ENCODE measurements at places on chromosomes 5 and 9.

- DNase-seq, result no peak
Observed at GRCh38 chr5:17218353-17219005, 1.0 kb downstream of the BASP1 start.

- DNase-seq, result no peak
Observed at GRCh38 chr5:35540002-35540401, 77.7 kb upstream of the SPEF2 start.

GRCh38 chr9:27549196-27549755 lies 19.7 kb upstream of the MOB3B start:
- DNase-seq, result no peak

DNA sequence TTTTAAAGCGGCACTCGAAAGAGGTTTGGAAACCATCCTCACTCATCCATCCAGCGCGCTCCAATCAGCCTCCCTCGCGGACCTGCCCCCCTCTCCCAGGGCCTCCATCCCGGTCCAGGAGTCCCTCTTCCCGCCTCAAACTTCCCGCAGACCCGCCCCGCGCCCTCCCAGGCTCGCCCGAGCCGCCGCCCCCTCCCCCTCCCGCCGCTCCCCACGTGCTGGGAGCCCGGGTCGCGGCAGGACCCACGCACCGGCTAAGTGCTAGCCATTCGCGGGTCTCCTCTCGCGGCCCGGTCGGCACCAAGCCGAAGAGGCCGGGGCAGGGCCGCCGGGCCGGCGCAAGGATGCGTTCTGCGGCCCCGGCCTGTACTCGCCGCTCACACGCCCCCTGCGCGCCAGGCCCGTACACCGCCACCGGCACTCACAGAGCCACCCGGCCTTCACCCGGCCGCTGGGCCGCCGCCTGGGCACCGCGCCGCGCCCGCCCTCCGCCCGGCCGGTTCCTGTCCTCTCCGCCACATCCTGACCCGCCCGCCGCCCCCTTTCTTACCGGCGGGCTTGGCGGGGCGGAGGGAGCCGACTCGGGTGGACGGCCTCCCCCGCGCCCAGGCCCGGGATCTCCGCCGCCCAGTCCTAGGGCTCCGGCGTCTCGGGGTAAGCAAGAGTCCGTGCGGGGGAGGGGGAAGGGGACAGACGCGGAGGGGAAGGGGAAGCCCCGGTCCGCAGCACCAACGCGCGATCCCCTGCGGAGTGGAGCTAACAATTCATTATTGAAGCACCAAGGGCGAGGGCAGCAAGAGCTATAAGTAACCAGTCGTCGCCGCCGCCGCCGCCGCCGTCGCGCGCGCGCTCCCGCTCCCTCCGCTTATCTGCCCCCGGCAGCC lies 576 bp downstream of the CHD1 start:
- peak; percentile 62 for DNase-seq

GRCh38 chr5:122077366-122078115 lies 518 bp downstream of the LOX start:
- DNase-seq, result no peak

DNA sequence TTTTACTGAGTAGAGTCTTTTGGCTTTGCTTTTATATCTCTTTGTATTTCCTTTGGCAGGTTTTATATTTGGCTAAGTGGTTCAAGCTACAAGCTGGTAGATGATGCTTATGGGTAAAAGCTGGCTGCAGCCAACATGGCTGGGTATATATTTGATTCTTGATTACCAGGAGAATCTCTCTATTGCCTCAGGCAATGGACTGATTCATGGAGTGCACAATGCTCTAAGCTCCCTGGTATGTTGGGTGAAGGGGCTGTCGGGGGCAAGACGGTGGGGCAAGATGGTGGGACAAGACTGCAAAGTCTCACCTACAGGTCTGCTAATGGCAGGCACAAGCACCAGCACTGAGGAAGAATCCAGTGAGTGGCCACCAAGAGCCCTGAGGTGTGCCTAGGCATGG lies 366.6 kb downstream of the DMAC1 start:
- DNase-seq, result no peak

DNA sequence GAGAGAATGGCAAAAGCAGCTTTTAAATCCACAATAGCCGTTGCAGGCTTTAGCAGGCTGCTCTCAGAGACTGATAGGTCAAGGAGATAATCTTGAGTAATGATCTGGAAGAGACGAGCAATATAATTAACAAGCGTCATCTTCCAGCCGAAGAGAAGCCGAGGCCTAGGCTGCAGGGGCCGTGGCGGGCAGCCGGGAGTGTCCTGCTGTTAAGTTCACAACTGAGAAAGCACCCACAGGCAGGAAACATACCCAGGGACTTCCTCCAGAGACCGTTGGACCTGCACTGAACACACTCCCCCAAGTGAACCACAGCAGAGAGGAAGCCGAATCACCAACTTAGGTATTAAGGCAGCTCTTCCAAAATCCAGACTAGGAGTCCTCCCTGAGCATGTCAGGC lies 182.3 kb downstream of the IRX2 start:
- no peak for DNase-seq

GRCh38 chr9:2570615-2571479 lies 50.7 kb upstream of the VLDLR start:
- no peak for DNase-seq

DNA sequence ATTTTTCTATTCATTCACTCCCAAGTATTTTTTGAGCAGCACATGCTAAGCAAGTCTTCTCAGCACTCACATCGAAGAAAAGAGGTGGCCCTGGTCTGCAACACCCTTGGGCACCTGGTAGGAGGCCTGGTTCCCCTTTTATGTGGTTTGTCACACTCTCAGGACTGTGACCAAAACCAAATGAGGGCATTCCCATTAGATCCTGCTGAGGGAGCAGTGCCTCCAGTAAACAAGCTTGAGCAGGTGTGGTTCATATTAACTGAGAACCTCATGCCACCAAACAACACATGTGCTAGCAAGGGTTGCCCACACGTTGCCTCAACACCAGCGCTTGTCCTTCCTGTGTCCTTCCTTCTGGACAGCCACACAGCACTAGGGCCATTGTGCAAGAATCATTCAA lies 26.9 kb upstream of the SYK start:
- no peak for DNase-seq

DNA sequence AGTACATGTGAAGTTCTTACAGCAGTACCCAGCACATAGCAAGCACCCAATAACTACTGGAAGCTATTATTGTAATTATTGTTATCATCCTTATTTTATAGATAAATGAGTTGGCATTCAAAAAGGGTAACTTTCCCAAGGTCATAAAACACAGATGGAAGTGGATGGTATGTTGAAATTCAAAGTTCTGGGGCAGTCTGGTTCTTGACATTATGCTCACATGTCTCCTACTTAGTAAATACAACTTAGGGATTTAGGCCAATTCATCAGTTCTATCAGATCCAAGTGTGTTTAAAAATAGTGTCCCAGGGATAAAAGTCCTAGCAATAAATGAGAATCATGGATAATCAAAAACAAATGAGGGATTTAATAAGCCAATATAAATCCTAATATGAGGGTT lies 265.2 kb downstream of the ADAMTSL1 start:
- DNase-seq, result no peak

DNA sequence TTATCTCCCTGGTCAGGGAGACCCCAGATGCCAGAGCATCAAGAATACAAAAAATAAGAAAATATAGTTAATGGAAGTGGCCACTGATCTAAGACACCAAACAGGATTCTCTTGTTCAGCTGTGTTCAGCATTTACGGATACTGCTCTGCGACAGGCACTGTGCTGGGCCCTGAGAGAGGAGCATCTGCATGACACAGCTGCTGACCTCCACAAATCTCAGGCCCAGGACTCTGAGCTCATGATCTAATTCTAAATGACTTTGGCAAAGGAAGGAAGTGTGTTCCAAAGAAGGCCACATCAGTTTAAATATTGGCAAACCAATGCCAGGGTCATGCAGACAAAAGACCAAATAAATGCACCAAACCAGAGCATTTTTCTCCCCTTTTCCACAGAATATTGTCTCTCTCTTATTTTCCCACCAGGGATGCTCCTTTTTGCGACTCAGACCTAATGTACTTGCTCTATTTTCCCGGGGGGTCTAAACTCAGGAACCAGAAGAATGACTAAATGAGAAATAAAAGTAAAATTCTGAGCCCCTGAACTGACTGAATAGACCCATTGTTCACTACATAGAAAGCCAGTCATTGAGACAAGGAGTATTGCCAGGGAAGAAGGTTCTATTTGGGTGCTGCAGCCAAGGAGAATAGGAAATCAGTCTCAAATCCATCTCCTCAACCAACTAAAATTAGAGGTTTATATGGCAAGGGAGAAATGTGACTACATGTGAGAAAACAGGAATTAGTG lies 1.4 kb upstream of the AGGF1 start:
- no peak for DNase-seq

DNA sequence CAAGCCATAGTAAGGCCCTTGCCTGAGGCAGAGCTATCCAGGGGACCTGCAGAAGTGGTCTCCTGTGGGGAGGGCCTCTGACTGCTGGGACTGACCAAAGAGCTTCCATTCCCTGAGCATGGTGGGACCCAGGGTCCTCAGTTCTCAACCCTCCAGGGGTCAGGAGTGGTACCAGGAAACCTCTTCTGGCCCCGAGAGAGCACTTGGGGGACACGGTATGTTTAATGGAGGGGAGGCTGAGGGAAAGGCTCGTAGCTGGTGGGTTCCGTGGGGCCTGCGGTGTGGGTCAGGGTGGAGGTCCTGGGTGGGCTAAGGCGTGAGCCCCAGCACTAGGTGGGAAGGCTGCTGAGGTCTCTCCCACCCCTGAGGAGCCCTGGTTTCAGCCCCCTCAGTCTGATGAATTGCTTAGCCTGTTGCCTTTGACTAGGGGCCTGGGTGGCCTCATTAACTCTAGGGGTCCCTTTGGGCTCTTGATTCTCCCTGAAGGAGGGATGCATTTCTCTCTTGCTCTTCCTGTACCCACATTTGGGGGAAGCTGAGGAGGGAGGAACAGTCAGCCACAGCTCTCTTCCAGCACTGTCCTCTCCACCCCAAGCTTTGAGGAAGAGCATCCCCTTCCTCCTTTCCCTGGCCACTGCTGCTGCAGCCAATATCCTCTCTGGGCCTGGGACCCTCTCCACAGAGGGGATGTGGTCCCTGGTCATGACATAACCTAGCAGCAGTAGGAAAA lies 34.0 kb downstream of the CSF1R start:
- no peak for DNase-seq

DNA sequence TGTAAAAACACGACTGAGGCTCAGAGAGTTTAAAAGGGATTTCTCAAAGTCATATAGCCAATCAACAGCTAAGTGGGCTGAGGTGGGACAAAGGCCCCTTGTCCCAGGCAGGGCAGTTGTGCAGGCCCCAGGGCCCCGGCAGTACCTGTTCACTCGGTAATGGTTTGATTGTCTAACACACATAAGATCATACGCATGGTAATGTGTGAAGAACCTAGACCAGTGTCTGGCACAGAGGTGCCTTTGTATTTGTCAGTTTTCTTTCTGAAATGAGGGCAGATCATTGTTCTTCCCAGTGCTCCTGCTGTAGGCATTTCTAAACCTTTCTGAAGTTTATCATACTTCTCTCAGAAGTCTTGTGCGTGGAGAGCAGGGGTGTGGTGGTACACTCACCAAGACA lies 66.8 kb downstream of the IPPK start:
- no peak for DNase-seq

DNA sequence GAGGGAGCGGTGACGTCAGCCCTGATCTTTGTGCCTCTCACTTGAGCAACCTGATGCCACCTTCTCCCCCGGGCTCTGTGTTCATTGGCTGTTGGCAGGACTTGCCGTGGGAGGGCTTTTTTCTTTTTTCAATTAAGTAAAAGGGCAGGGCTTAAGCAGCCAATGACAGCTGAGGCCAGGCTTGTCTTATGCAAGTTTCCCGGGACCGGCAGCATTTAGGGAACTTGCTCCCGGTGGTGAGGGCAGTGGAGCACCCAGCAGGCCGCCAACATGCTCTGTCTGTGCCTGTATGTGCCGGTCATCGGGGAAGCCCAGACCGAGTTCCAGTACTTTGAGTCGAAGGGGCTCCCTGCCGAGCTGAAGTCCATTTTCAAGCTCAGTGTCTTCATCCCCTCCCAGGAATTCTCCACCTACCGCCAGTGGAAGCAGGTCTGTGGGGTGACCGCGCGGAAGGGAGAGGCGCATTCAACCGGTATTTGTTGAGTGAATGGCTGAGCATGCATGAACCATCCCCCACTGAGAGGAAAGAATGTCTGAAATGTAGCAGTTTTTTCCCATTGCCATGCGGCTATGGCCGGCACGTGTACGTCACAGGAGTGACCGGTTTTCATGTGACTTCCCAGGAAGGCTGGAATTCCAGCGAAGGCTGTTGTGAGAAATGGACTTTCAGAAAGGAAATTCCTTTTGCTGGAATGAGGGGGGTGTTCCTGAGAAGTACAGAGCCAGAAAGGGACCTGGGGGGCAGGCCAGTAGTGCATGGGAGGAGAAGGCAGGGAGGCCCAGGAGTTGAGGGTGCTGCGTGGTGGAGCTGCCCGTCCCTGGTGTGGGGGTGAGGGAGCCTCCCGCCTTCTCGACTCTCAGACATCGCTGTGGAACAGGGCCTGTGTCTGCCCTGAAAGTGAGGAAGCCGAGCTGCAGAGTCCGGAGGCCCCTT lies 29.0 kb downstream of the PTGES2 start:
- DNase-seq, result peak; percentile 21

GRCh38 chr5:1172670-1173404 lies 28.6 kb upstream of the SLC6A19 start:
- DNase-seq, result no peak

DNA sequence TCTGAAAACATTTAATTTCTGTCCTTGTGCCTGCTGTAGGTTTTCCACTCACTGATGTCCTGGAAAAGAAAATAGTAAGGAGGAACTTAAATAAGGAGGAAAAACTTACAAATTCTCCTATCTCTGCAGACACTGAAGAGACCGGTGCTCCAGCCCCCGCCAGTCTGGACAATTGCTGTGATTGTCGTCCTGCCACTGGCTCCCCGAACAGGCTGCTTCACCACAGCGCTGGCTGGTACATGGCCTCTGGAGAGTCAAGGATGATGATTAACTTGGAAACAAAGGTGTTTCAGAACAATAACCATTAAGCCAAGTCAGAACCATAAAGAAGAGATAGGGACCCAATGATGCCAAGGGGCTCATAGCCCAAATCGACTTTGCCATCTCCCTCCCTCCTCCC lies 7.3 kb downstream of the PLAC8L1 start:
- no peak for DNase-seq

DNA sequence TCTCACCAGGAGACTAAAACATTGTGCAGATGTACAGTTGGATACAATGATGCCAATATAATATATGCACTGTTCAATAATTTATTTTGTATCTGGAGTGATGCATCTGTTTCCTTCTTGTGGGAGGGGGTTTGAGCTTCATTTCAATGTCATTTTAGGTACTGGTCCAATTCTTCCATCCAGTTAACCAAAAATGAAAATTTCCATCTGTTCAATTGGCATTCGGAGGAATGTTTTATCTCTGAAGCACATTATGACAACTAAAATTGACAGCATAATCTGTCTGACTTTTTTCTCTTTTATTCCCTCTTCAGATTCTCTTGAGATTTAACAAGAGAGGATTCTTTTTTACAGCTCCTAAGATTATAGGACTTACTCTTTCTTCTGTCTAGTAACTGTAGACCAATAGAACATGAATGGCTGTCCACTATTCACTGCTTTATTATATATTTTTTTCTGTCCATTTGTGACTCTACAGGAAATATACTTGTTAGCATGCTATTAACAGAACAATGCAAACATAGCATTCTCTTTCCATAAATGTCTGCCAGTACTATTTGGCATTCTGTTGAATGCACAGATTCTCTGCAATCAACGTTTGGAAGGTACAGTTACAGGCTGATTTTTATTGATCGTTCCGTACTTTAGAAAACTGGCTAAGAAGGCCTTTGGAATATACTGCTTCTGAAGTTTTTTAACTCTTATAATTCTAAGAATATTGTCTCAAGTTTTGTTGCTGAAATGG lies 57.8 kb downstream of the NDUFAF2 start:
- DNase-seq, result no peak

- DNase-seq, result no peak
Observed at GRCh38 chr5:14370386-14370785, 211.2 kb upstream of the OTULINL start.

Measured in stimulated activated CD4-positive, alpha-beta T cell treated with anti-CD3 and anti-CD28 coated beads, Interleukin-1b, Interleukin-23, amount 100 ng/mL, for 1 hour (primary cell).